ENCODE measurements at places on chromosomes 5 and 9.

GRCh38 chr9:85402551-85402950 lies 339.2 kb downstream of the AGTPBP1 start:
- no peak for DNase-seq

DNA sequence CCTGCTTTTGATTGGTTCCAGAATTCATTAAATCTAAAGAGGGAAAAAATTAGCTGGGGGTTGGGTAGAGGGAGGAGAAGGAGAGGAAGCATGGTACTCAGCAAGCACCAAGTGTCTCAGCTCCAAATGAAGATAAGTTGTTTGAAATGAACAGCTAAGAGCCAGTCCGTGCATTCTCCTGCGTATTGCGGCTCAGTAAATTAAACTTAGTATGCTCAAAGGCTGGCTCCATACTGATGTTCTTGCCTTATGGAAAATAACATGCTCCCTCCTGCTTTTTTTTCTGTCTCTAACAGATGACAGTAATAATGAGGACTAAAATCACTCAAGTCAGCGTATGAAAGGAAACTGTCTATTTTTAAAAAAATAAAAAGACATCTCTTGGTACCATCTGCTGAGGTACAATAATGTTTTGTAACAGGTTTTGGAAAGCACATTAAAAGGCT lies 161.0 kb downstream of the SPATA31D1 start:
- DNase-seq, result no peak

GRCh38 chr9:92180669-92181181 lies 65.5 kb upstream of the SPTLC1 start:
- no peak for DNase-seq

- DNase-seq, result no peak
These were observed 25.7 kb downstream of the PIP5K1B start for GRCh38 chr9:68730570-68731235.

- no peak for DNase-seq
These were observed 52.9 kb upstream of the APC start for GRCh38 chr5:112684737-112685136.

GRCh38 chr9:120368799-120369198 lies 211.2 kb downstream of the CDK5RAP2 start:
- DNase-seq, result no peak

DNA sequence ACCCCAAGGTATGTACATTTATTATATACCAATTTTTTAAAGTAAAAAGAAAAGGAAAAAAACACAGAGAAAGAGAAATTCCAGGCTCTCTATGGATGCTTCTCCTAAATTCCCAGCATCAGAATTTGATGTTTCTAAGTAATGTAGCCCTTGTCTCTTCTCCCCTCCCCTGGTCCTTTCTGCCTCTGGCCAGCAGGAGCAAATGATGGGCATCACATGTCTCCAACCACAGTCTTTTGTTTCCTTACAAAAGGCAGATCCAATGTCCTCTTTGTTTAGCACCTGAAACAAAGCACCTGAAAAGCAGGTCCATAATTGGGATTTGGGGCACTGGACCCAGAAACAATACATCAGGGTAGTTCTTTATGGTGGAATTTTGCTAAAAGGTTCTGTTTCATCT lies 50.4 kb upstream of the APC start:
- no peak for DNase-seq

DNA sequence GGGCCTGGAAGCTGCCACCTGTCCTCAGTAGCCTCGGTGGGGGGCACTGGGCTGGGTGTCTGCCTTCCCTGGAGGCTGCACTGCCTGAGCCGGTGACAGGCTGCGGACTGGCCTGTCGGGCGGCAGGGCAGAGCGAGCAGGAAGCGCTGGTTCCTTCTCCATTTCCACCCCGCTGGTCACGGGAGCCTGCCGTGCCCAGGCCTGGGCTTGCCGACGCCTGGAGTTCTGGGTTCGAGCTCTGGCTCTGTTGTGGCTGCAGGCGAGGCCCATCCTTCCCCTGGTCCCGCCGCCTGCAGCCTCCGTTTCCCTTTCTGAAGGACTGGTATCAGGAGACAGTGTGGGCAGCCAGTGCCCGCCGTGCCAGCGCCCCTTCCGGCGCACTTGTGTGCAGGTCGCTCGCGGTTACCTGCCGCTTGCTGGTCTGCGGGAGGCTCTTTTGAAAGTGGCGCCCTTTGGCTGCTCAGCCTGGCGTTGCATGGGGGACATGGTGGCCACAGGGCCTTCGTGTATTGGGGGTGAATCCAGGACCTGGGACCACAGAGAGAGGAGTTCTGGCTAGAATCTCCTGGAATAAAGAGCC lies 34.0 kb downstream of the RXRA start:
- no peak for DNase-seq

DNA sequence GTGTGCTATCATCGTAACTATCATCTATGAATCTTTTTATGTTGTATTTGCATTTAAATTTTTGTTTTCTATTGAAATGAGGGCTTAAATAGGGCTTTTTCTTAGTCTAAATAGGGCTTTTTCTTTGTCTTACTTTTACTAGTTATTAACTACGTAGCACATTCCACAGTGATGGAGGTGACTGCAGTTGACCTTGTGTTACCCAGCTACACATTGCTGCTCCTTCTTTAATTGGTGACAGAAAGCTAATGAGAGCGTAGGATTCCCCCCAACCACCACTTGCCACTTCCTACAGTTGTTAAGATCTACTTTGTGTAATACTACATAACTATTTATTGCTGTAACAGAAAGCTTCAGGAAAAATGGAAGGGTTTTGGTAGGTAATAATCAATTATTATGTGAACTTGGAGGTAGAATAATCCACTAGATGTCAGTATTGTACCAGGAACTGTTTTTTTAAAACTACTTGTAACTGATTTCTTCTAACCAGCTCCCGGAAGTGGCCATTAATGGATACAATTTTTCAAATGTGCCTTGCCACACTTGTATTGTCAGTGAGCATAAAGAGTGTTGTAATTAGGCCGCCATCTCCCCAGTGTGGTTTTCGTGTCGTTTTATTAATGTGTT lies 18.0 kb downstream of the MTRR start:
- DNase-seq, result no peak

Data from stimulated activated CD8-positive, alpha-beta memory T cell treated with anti-CD3 and anti-CD28 coated beads, Interleukin-2, amount 100 ng/mL, for 1 hour (primary cell).